ENCODE measurements at places on chromosomes 3 and 15.

DNA sequence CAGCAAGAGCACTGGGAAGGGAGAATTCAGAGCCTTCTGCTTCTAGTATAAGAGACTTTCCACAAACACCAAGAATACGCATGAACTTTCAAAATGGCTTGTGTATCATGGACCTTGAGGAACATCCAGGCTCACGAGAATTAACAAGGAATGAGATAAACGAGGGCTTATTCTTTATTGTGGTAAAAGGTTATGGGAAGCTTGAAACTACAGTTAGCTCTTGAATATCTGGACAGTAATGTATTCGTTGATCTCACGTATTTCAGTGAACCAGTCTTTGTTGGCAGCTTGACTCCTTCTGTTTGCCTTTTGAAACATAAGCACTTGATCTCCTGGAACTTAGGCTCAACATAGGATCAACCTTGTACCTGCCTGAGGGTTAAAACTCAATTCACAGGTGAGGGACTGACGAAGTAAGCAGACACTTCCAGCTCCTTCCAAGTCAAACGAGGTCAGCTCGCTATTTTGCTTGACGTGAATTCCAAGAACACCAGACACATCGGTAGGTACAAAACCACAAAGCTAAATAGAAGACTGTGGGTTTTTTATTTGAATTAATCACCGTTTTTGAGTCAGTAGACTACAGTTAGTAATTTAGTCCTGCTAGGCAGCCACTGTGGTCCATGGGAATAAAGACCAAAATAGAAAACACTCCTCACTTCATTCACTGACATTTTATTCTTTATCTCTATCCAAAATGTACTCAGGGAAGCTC, 30.8 kb downstream of the GALNT15 start:
- no peak for DNase-seq

DNA sequence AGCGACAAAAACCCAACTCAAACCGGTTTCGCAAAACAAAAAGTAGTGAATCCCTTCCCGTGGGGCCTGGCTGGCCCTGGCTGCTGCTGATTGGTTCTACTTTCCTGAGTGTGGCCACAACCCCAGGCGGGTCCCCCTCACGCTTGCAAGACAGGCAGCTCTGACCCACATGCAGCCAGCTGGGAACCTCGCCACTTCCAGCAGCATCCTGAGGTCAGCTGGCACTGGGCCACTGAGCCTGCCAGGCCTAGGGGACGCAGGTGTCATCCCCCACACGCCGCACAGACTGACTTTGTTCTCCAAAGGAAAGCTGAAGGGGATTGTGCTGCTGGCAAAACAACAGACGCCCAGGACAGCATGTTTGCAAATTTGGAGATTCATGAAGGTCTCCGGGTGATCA, 111.1 kb downstream of the TPRA1 start:
- no peak for DNase-seq

GRCh38 chr15:85475317-85475701, 94.9 kb downstream of the AKAP13 start:
- DNase-seq, result peak; percentile 89

DNA sequence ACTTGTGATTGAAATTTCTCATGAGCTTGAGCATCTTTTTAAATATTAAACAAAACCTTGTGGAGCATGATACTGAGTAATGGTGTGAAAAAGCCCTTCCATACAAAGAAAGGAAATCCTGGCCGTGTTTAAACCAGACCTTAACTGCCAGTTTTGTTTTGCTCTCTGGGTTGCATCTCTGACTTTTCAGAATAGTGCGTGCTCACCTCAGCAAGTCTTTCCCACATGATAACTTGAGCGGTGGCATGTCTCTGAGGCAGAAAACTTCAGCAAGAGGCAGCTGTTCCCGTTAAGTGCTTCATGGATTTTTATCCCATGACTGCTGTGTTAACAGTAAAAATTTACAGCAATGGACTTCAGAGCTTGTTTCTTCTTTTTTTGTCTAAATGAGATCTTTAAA, 393.3 kb downstream of the FEZF2 start:
- no peak for DNase-seq

DNA sequence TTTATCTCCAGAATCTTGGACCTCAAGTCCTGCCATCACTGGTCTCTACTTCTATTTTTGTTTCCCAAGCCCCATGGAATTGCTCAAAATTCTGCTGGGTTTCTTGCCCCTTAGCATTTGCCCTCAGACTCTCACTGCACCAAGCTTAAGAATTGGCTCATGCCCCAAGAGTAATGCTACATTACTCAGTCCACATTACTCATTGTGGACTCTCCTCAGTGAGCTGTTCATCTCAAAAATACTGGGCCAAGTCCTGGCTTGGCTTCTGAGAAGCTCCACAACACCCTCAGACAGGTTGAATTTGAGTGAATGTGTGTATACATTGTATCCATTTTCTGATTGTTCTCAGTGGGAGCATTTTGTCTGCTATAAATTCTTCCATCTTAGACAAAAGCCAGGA, 364.4 kb upstream of the ARHGEF26 start:
- DNase-seq, result no peak

GRCh38 chr3:148214705-148215104, 483.0 kb upstream of the AGTR1 start:
- no peak for DNase-seq

- DNase-seq, result peak; percentile 25
These were observed 229.6 kb downstream of the BBX start for GRCh38 chr3:107752202-107752990.

- no peak for DNase-seq
These were observed 47.6 kb downstream of the SLMAP start for GRCh38 chr3:57803647-57804081.

DNA sequence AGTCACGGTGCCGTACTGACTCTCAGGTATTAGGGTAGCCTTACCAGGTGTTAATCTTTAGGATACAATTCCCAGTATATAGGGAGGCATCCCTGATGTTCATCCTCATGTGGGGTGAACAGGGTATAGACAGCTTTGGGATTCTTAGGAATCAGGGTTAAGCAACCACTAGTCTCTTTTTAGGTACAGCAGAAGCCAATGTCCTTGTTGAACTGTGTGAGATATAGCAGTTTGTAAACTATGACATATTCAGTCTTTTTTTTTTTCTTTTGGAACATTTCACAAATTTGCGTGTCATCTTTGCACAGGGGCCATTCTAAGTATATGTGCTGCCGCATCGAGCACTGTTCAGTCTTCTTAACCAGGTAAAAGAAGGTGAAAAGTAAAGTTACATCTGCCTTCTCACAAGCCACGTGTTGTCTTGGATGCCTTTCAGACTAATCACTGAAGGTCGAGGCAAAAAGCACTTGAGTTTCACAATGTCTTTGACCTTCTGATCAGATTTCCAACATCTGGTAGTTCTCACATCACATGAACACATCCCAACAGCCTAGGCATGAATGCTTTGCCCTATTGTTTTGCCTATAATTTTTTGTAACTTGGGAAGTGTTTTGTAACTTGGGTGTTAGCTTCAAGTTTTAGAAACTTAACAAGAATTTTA, 17.2 kb downstream of the TSEN2 start:
- no peak for DNase-seq

DNA sequence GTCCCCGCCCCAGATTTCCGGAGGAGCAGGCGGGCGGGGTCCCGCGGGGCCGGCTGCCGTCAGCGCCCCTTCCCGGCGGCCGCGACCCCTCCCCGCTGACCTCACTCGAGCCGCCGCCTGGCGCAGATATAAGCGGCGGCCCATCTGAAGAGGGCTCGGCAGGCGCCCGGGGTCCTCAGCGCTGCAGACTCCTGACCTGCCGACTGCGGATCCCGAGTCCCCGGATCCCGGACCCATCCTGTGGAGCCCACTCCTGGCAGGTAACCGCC, at the start of gene TRH:
Gene TRH, plus strand, starts transcription at position 157 of the 269 bp plus-strand sequence. CDS start 1,097 bp downstream, outside the sequence.
- DNase-seq, result no peak
